IPS DF 6.9 (cell line): ENCODE measurements at places on chromosomes 3 and 15.

- DNase-seq = no peak
Observed at GRCh38 chr3:40718681-40719080, 193.9 kb downstream of the ZNF621 start.

DNA sequence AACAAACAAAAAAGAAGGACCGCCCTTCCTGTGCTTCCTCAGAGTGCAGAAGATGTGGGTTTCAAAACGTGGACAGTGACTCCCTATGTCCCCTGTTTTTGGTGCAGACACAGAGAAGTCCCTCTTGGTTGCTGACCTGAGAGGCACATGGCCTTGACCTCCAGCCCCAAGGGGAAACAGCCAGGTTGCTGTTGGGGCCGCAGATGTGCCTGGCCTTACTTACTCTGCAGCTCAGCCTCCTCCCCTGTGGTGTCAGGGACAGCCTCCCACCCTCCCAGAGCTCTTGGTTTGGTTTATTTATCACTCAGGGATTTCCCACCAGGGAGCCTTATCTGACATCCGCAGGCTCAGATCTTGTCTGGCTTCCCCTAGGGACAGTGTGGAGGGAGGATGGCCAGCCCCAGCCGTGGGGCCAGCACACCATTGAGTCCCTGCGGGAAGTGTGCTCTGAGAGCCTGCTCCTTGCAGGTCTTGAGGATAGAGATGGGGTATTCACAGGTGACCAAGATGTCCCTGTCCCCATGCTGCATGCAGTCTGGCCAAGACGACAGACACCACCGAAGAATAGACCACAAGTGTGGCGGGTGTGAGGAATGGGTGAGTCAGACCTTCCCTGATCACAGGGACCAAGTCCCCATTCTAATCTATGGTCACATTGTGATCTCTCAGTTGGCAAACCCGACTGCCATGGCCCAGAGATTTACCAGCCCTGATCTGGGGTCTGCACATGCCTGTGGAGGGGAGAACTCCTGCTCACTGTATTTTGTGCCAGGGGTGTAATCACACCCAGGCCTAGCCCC, 134.3 kb upstream of the ABHD17C start:
- DNase-seq = no peak

DNA sequence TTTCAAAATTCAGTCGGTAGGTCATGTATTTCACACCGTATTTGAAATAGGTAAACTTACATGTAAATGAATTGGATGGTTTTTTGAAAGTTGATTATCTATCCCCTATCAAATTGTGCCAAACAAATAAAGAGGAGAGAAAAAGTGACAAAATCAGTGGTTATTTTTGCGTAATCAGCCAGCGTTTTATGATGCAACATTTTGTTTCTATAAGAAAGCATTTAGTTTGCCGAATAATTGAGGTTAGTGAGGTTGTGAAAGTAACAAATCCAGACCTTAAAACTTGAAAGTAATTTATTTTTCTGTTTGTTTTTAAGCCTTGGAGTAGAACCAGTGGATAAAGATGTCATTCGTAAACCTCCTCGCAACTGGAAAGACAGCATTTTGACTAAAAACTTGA, 29.3 kb downstream of the ASTE1 start:
- no peak for DNase-seq

DNA sequence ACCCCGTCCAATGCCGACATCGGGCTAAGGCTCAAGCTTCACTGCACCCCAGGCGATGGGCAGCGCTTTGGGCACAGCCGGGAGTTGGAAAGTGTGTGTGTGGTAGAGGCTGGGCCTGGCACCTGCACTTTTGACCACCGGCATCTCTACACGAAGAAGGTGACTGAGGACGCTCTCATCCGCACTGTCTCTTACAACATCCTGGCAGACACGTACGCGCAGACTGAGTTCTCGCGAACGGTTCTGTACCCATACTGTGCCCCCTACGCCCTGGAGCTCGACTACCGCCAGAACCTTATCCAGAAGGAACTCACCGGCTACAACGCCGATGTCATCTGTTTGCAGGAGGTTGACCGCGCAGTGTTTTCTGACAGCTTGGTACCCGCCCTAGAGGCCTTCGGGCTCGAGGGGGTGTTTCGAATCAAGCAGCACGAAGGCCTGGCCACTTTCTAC, 1.0 kb downstream of the PDE12 start:
- no peak for DNase-seq

DNA sequence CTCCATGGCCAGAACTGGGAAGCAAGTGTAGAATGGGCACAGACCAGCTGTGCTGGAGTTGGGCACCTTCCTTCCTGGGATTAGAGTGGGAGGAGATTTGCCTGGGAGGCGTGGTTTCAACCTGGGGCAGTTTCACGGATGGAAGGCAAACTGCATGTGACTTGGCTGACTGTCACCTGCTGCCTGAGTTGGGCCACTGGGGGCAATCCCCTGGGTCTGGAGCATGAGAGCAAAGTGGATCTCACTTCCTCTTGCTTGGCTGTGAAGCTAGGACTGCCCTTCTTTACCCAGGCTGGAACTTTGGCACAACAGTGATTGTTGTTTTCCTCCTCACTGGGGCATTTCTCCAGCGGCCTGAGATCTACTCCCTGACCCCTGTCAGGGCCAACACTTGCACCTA, 1247.0 kb upstream of the EPHA6 start:
- no peak for DNase-seq
